Sigmoid colon (tissue), 7 donors: ENCODE measurements at places on chromosomes 3 and 15.

DNA sequence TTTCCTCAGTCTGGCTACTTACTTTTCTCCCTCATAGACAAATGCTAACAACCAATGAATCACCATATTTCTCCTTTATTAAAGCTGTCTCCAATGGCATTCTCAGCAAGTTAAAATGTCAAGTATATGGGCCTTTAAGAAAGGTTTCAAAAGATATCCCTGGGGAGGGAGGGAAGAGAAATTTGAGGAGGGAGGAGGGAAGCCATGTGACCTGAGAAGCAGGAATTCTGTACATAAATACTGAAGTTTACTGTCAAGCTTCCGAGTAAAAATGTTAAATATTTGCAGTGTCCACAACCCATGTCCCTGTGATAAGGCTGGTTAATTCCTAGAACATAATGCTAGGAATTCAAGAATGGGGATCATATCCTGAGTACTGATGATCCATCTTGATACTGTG is 175.9 kb downstream of the CNTN4 start:
- no peak for DNase-seq
- no peaks in the 10 kb centered on the region for H3K4me1 ChIP-seq
- no peak overlapping the region for H3K4me3 ChIP-seq
- no peaks in the 10 kb centered on the region for H3K27me3 ChIP-seq

- H3K4me3 ChIP-seq, result no peak overlapping the region
- H3K27ac ChIP-seq, result peak overlapping the region; percentile 45
- no peak for DNase-seq
These were observed 38.7 kb downstream of the GOLGA6A start for GRCh38 chr15:74043425-74044266.

DNA sequence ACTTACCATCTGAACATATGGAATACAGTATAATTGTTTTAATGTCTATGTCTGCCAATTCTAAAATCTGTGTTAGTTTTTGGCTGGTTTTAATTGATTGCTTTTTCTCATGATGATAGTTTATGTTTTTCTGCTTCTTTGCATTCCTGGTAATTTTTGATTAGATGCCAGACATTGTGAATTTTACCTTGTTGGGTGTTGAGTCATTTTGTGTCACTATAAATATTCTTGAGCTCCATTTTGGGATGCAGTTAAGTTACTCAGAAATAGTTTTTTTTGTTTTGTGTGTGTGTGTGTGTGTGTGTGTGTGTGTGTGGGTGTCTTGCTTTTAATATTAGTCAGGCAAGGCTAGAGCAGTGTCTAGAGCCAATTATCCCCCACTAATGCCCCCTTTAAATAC is 818.8 kb upstream of the NR2F2 start:
- H3K36me3 ChIP-seq, result no peaks in the 10 kb centered on the region
- H3K27me3 ChIP-seq, result no peaks in the 10 kb centered on the region
- H3K4me3 ChIP-seq, result no peak overlapping the region
- H3K27ac ChIP-seq, result no peak overlapping the region

DNA sequence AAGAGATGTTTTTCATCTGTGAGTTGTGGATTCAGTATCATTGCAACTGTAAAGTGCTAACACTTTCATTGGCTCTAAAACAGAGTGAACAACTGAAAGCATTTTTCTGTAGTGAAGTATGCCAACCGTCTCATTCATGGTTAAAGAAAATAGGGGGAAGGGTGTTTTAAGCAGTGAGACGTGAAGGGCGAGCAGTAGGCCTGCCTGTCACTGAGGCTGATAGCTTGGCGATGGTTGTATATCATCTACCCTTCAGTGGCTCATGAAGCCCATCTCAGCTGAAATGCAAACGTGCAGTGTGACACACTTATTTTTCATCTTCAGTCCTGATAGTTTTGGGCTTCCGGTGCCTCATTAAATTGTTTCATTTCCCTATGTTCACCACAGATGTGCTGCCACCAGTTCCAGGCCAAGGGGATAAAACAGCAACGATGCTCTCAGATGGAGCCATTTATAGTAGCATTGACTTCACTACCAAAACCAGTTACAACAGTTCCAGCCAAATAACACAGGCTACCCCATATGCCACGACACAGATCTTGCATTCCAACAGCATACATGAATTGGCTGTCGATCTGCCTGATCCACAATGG is 562.0 kb downstream of the ROBO2 start:
- no peak overlapping the region for H3K27ac ChIP-seq
- DNase-seq, result no peak
- H3K4me1 ChIP-seq, result no peaks in the 10 kb centered on the region
- no peaks in the 10 kb centered on the region for H3K27me3 ChIP-seq
- no peak overlapping the region for H3K4me3 ChIP-seq

- peak; percentile 82 for DNase-seq
- no peaks in the 10 kb centered on the region for H3K27me3 ChIP-seq
- peaks cover 20% of the 10 kb centered on the region for H3K4me1 ChIP-seq
- no peak overlapping the region for H3K4me3 ChIP-seq
These were observed 102.5 kb upstream of the PDZRN3 start for GRCh38 chr3:73727117-73727821.

DNA sequence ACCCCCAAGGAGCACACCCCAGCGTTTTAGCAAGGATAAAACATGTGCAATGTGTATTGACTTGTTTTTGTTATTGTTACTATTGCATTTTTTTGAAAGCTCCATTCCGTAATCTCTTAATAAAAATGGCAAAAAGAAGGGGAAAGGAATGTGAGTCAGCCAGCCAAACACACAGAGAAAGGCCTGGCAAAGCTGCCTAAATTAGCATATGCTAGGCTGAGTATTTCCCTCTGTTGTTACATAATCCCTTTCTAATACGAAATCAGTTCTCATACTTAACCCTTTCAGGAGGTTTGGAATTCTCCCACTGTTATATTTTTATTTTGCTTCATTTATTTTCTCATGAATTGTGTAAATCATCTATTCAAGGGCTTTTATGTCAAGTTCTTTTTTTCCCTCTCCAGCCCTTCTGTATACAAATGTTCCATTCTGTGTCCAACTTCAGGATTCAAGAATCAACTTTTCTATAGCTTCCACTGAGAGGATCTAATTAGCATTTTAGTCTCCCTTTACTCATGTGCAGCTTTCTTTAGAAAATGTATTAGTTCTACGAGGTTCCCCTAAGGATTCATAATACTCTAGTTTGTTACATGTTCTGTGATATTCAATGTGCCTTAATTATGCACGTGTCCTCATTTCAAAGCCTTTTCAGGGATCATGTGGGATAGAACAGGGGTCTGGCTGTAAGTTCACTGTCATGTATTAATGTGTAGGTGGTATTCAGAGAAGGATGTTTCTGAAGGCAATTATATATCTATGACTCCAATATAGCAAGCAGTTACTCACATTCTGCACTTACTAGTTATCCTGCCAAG is 9.2 kb downstream of the CADM2 start:
- DNase-seq, result no peak
- H3K27ac ChIP-seq, result no peak overlapping the region
- no peak overlapping the region for H3K4me3 ChIP-seq
- H3K27me3 ChIP-seq, result peaks cover 8% of the 10 kb centered on the region
- no peaks in the 10 kb centered on the region for H3K36me3 ChIP-seq

GRCh38 chr3:69994919-69995318 is 4.6 kb upstream of the SAMMSON start:
- no peak for DNase-seq
- H3K4me1 ChIP-seq, result peaks cover 19% of the 10 kb centered on the region
- no peak overlapping the region for H3K4me3 ChIP-seq
- H3K27me3 ChIP-seq, result no peaks in the 10 kb centered on the region
- no peak overlapping the region for H3K27ac ChIP-seq

DNA sequence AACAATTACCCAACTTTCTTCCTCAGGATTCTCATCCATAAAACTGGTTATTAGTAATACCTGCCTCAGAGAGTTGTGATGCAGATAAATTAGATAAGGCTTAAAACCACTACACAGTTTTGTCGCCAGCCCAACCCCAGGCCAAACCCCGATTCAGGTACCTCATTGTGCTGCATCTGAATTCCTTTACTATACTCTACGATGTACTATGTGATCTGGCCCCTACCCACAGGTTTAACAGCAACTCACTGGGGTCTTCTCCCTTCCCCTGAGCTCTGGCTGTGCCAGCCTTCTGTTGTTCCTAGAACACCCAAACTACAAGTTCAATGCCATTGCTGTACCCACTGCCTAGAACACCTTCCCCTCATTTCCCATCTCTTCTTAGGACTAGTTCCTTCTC is 64.6 kb downstream of the MYO5A start:
- no peak for DNase-seq
- H3K27ac ChIP-seq, result no peak overlapping the region
- H3K4me3 ChIP-seq, result no peak overlapping the region
- no peaks in the 10 kb centered on the region for H3K36me3 ChIP-seq

DNA sequence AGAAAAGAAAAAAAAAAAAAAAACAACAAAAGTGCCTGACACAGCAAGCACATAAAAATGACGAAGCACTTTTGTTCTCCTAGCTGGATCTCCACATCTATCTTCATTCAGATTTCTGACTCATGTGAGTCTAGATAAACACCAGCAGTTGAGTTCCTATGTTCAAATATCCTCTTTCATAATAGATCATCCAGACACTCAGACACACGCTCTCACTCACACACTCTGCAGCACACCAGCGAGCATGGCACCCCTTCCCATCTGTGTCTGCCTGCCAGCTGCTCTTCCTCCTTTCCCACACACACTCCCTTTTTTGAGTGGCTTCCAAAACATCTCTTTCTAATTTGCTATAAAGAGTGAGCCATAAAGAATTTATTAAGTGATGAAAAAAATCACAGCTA is 19.8 kb upstream of the CELF6 start:
- no peak overlapping the region for H3K4me3 ChIP-seq
- peaks cover 6% of the 10 kb centered on the region for H3K36me3 ChIP-seq
- no peak for DNase-seq
- H3K27ac ChIP-seq, result peak overlapping the region; percentile 70
- H3K4me1 ChIP-seq, result no peaks in the 10 kb centered on the region

- H3K36me3 ChIP-seq, result no peaks in the 10 kb centered on the region
- H3K4me1 ChIP-seq, result no peaks in the 10 kb centered on the region
- H3K27ac ChIP-seq, result no peak overlapping the region
- H3K27me3 ChIP-seq, result peaks cover 37% of the 10 kb centered on the region
- no peak for DNase-seq
These were observed 33.4 kb downstream of the CCDC33 start for GRCh38 chr15:74269362-74270035.

DNA sequence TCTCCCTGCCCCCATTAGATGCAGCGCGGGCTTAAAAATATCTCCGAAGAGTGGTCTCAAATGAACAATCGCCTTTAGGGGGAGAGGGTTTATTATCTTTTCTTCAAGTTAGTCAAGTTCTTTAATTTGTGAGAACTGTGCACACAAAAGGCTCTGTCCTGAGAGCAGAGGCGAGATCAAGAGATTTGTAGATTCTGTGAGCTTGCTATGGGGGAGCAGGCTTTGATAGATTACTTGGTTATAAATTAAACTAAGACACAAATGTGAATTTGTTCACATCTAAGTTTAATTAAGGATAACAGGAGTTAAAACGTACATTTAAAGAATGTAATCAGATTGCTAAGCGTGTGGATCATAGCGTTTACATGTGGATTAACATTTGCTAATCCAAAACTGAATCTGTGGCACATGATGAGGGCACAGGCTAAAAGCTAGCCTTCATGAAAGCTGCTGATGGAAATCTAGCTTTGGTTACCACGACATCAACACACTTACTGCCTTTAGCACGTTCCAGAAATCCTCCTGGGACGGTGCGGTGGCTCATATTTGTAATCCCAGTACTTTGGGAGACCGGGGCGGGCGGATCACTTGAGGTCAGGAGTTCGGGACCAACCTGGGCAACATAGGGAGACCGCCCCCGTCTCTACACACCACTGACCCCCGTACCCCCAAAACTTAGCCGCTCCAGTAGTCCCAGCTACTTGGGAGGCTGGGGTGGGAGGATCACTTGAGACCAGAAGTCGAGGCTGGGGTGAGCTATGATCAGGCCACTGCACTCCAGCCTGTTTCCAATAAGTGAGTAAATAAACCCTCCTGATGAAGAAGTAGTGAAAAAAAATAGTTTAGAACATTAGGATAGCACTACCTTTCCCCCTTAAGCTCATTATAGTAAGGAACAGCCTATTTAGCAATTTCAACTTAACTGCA is 1.0 kb upstream of the PRTG start:
- H3K27ac ChIP-seq, result peak overlapping the region; percentile 65
- peaks cover 40% of the 10 kb centered on the region for H3K4me1 ChIP-seq
- H3K4me3 ChIP-seq, result peak overlapping the region; percentile 68
- DNase-seq, result no peak
- peaks cover 7% of the 10 kb centered on the region for H3K27me3 ChIP-seq
- H3K36me3 ChIP-seq, result no peaks in the 10 kb centered on the region

GRCh38 chr15:27679731-27680471 is 419.2 kb downstream of the OCA2 start:
- no peak overlapping the region for H3K27ac ChIP-seq
- H3K4me3 ChIP-seq, result no peak overlapping the region
- peaks cover 7% of the 10 kb centered on the region for H3K4me1 ChIP-seq
- H3K36me3 ChIP-seq, result no peaks in the 10 kb centered on the region

DNA sequence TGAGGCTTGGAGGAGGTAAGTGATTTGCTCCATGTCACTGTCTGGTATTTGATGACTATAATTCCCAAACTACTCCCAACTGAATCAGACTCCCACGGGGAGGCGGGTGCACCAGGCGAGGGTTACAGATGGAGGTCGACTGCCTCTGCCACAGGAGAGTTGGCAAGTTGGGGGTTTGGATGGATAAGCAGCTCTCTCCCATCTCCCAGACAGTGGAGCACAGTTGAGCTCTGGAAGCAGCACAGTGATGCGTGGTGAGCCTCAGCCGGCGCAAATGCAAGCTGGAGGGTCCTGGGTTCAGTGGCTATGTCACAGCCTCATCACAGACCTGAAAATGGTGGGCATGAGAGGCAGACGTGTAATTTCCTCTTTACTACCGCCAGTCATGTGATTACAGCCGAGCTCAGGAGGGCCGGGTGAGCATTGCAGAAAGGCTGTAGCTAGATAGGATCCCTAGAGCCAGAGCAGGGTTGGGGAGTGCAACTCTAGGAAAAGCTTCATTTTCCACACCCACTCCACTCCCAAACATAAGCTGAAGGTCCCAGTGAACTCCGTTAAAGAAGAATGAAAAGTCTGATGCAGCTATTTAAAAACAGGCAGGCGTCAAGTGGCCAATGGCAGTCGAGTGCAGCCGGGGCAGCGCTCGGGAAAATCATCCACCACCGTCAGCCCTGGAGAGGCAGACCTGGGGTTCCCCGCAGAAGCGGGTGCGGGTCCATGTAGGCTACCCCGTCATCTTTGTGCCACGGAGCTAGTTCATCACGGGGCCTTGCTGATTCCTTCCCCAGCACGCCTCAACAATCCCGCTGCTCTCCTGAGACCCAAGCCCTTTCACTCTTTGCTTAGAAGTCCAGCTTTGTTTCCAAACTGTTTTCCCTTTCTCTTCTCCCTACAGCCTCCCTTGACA is 33.3 kb upstream of the VPS8 start:
- H3K4me1 ChIP-seq, result no peaks in the 10 kb centered on the region
- no peaks in the 10 kb centered on the region for H3K27me3 ChIP-seq
- no peak overlapping the region for H3K4me3 ChIP-seq
- no peak overlapping the region for H3K27ac ChIP-seq
- H3K36me3 ChIP-seq, result no peaks in the 10 kb centered on the region

GRCh38 chr15:81312790-81313543 is 11.0 kb downstream of the STARD5 start:
- no peak overlapping the region for H3K4me3 ChIP-seq
- peak; percentile 96 for DNase-seq
- H3K4me1 ChIP-seq, result peaks cover 32% of the 10 kb centered on the region
- no peaks in the 10 kb centered on the region for H3K36me3 ChIP-seq
- peak overlapping the region; percentile 69 for H3K27ac ChIP-seq
- no peaks in the 10 kb centered on the region for H3K27me3 ChIP-seq

GRCh38 chr15:89556413-89557262 is 18.6 kb upstream of the TICRR start:
- H3K27ac ChIP-seq, result no peak overlapping the region
- no peak for DNase-seq
- no peak overlapping the region for H3K4me3 ChIP-seq
- peaks cover 7% of the 10 kb centered on the region for H3K27me3 ChIP-seq
